ENCODE measurements at places on chromosomes 16 and 17.
A peak's percentile ranks its signal among the peaks of the same experiment; 100 is the strongest.

GRCh38 chr17:74935585-74936469 lies at the start of gene OTOP3:
Gene OTOP3 (plus strand): TSS chr17:74935898. CDS start chr17:74935922, 24 bp downstream.
- no peak for DNase-seq

- DNase-seq, result no peak
Observed at GRCh38 chr16:1078579-1079021, 6.1 kb downstream of the SSTR5 start.

DNA sequence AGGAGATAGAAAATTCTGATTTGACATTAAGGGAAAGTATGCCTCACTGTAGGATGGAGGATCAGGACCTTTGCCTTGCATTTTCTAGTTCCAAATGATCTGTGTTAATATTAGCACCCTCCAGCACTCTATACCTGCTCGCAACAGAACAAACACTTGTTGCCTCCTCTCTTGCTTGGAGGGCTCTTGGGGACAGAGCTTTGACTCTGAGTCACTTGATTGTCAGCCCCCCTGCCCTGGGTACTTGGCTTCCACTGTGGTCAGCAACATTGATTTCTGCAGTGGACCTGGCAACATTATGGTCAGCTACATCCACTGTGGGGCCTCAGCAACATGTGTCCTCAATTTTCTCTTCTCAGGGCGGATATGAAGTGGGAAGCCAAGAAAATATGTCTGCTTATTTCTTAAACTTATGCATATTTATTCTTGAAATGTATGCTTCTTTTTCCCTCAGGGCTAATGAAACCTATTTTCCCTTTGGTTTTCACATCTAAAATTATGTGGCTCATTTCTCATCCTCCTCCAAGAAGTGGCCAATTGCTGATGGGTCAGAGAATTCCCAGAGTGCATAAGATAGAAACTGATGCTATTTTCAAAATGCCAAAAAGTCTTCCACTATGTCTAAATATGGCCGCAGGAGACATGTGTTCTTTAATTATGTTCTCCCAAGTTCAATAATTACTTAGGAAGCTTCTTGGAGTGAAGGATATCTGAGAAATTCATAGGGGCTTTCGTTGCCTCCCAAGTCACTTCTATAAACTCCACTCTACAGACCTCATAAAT lies 94.6 kb upstream of the SMIM36 start:
- DNase-seq, result no peak

DNA sequence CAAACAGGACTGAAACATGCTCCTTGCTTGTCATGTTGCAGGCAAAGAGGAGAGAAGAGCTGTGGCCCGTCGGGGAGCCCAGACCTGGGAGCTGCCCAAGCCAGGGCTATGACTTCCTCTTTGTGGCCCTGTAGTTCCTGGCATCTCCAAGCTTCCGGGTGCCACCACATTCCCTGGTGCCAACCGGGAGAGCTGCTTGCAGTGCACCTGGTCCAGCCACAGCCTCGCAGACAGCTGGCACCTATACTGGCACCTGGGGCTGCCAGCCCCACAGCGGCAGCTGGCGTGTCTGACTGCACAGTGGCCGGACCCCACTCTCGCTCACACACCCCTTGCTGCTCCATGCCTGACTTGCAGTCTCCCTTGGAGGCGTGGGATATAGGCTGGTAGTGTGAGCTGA lies 37.1 kb upstream of the FOXJ1 start:
- DNase-seq, result no peak

GRCh38 chr16:57381791-57382534 lies 9.7 kb downstream of the CX3CL1 start:
- no peak for DNase-seq

DNA sequence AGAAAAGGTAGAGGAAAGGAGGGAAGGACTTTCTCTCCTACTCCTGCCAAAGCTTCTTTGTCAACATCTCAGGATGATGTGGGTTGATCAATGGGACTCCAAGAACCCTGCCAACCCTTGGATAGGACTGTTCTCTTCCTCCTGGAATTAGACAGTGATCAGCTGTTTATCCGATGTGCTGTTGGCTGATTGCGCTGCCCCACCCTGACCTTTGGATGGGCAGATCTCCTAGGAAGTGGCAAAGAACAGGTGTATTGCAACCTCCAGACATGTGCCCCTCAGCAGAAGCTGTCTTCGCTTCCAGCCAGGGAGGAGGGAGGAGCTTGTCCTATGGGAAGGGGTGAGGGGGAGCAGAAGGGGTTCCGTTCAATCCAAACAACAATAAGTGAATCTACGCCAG lies 30.5 kb downstream of the SLC5A11 start:
- DNase-seq, result no peak

- no peak for DNase-seq
Observed at GRCh38 chr17:62650587-62650986, 23.1 kb downstream of the MRC2 start.

DNA sequence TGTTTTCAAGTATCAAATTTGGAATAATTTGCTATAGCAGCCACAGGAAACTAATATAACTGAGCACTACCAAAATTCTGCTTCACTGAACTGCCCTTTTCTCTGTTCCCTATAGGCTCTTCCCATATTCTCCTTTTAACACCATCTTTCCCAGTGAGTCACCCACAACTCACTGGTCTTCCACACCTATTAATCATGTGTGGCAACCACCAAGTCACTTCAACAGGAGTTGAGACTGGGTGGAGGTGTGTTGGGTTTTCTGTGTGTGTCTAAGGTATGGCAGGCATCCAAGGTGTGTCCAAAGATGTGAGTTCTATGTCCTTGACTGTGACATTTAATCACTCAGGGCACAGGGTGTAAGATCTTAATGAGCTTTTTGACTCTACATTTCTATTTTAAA lies 610.0 kb upstream of the CDH11 start:
- DNase-seq, result no peak

GRCh38 chr17:27339198-27339835 lies 45.4 kb downstream of the WSB1 start:
- DNase-seq, result no peak

DNA sequence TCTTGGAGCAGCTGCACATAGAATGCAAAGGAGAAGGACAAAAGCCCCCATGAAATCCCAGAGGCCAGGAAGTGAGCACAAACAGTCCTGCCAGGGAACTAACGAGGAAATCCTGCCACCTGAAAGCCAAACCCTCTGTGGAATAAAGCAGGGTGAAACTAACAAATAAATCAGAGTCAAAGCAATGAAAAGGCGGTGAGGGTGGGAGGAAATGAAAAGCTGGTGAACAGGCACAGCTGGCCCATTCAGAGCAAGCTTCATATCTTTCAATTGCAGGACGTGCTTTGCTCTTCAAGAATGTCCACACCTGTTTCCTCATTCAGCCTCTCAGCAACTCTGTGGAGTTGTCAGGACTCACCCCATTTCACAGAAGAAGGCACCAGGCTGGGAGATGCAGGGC lies 108.1 kb downstream of the ABCC12 start:
- DNase-seq, result no peak

GRCh38 chr17:5580367-5580766 lies 3.9 kb downstream of the NLRP1 start:
- no peak for DNase-seq

GRCh38 chr17:61469474-61469873 lies 17.3 kb downstream of the TBX4 start:
- DNase-seq, result no peak

GRCh38 chr17:60330731-60331130 lies 61.2 kb downstream of the USP32 start:
- DNase-seq, result no peak

GRCh38 chr17:7027335-7027734 lies 4.5 kb downstream of the BCL6B start:
- no peak for DNase-seq

DNA sequence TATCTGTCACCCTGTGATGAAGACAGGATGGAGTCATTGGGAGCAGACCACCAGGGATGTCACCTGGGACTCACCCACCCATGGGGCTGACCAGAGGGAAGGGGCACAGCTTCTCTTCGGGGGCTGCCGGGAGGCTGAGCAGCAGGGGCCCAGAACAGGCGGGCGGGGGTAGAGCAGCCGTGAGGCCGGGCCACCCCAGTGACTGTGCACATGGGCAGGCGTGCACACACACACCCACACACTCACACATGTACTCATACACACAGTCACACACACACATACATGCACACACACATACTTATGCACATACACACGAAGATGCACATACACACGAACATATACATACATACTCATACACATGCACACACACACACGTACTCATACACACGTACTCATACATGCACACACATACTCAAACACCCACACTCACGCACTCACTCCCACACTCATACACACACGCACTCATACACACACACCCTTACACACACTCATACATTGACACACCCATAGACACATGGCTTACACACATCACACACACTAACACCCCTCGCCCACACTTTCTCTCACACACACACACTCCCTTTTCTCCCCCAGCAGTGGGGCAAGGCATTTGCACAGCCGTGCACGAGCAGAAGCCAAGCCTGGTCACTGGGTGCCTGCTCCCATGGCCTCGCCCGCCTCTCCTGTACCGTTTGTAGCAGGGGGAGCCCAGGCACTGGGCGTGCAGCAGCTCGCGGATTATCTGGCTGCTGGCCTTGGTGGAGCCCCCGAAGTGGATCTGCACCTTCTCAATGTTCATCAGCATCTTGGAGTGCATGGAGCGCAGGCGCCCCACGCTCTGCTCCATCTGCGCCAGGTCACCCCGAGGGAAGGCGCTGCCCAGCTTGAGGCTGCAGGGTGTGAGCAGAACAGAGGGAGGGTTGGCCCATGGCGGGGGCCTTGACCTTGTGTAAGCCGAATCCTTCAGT lies 12.4 kb downstream of the UBALD2 start:
- DNase-seq, result no peak

- no peak for DNase-seq
Observed at GRCh38 chr16:8831450-8831849, 33.8 kb downstream of the PMM2 start.

DNA sequence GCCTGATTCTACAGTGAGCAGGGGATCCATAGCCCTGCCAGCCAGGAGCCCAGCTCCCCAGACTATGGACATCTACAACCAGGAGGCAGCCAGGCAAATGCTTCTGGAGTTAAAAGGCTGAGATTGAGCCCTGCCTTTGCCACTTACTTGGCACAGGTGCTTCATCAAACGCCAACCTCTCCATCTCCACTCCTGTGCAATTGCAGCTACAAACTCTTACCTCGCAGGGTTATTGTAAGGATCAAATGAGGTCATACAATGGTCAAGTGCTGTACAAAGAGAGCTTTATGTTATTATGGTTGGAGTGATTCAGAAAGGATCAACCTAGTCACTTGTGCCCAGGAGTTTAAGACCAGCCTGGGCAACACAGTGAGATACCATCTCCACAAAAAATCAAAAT lies 9.8 kb upstream of the MYO18A start:
- DNase-seq, result no peak

DNA sequence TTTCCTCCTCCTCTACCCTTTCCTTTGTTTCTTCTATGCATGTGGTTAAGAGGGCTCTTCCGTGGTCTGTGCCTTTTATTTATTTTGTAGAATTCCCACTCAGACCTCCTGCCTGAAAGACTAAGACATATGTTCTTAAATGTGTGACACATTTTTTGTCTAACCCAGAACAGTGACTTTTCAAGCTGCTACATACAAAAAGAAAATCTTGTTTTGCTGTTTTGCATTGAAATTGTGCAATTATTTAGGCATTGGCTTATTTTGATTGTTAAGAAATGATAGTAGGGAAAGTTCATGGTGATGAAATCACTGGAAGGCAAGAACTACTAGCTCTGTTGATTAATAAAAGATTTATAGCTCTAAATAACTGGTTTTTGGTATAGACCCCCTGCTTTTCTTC lies 76.8 kb downstream of the TUBD1 start:
- DNase-seq, result no peak

DNA sequence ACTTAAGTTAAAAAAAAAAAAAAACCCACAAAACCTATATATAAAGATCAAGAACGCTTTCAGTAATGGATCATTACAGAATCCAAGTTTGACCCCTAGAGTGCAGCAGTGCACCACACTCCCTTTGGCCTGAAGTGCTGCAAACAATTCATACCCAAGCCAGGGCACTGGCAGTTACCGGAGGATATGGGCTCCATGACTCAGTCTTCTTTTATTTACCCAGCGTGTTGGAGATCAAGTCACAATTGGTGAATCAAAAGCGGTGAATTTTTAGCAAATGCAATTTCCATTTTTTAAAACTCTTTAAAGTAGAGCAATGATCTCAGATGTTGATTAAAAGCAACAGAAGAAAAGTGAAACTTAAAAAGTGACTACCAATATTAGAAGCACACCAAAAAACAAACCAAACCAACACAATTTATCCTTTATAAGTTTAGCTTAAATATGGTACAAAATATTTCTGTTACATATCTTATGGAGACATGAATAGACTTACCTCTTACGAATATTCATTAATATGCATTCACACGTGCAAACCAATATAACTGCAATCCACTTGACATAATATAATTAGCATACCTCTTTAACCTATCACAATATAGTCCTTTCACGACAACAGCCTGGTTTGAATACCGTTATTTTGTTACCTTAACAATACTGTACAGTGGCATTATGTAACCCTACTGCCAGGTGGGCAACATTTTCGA lies 46.3 kb downstream of the ZNF652 start:
- DNase-seq, result peak; percentile 89

GRCh38 chr17:15263206-15263579 lies 1.9 kb downstream of the PMP22 start:
- DNase-seq, result no peak

DNA sequence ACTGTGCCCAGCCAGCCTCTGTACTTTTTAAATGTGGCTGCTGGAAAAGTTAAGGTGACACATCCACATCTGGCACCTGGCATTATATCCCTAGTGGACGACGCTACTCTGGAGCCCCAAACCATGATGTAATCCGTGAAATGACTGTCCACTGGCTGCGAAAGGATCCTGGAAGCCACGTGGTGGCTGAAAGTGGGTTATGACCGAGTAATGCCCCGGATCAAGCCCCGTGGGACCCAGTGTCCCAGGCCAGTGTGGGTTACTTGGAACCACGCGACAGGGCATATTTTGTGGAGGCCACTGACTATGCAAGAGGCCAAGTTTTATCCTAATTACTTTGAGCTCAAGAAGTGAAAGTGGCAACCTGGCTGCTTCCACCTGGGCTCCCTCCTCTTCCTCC lies 79.6 kb downstream of the PGS1 start:
- DNase-seq, result no peak

- DNase-seq, result no peak
Observed at GRCh38 chr17:83107656-83108048, 28.2 kb downstream of the METRNL start.

GRCh38 chr17:2854143-2855055 lies 58.2 kb downstream of the RAP1GAP2 start:
- DNase-seq, result no peak

GRCh38 chr17:21817791-21818364 lies 125.6 kb downstream of the KCNJ18 start:
- DNase-seq, result no peak

DNA sequence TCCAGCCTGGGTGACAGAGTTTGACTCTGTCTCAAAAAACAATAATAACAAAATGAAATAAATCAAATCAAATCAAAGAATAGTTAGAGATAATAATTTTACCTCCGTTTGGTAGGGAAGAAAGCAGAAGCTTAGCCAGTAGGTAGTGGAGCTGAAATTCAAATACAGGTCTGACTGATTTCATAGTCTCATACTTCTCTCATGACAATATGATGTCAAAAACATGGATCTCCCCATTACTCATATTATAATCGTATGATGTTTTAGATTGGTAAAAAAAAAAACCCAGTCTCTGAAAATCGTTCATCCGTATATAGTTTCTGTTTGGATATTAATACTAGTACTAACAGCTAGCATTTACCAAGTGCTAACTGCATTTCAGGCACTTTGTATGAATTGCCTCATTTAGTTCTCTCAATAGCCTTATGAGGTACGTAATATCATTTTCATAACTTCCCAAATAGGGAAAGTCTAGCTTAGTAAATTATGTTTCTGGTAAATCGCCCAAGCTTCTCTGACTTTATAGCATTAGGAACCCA lies 48.7 kb downstream of the CDH8 start:
- no peak for DNase-seq

- DNase-seq, result no peak
Observed at GRCh38 chr16:85782451-85782850, 16.9 kb downstream of the EMC8 start.

Data from CD4-positive, alpha-beta T cell treated with Interleukin-15 for 4 hours (primary cell).